ENCODE measurements at places on chromosomes 4 and X. TPM values are rescaled to one million over a fixed set of nuclear protein-coding genes. Genes with fewer than 3 reads are reported as not detected.

The USP17L11 gene
- not detected for total RNA-seq

- no peak for DNase-seq
- no peaks in the 10 kb centered on the region for H3K36me3 ChIP-seq
Measured at GRCh38 chr4:111494971-111495370, 650.3 kb upstream of the FAM241A start.

- no peaks in the 10 kb centered on the region for H3K27me3 ChIP-seq
- no peaks in the 10 kb centered on the region for H3K36me3 ChIP-seq
- H3K4me3 ChIP-seq = no peak overlapping the region
- H3K4me1 ChIP-seq = no peaks in the 10 kb centered on the region
Measured at GRCh38 chr4:188016754-188017153, 21.2 kb downstream of the ZFP42 start.

DNA sequence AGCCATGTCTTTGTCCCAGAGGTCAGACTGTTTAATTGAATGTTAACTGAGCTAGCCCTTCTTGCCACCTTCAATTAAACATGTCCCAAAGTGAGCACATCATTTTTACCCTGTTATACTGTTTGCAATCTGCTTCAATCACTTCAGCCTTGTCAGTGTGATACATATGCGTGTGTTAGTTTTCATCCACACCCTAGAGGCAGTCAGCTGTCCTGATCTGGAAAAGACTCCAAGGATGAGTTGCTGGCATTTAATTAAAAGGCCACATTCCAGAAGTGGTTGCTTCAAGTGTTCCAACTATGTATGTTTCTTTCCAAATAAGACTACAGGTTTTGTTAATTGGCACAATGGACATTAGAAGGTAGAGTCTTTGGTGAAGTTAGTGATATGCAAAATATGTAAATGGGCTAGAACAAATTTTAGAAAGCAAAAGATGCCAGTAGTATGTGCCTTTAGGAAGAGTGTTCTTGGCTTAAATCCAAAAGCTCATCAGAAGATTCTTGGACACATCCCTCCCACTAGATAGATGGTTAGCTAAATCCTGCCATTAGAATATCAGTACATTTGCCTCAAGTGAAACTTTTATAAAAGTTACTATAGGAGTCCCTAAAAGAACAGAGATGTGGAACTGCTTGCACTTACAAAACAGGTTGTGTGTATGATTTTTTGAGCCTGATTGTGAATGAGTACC is 79.5 kb upstream of the SLIT2 start:
- no peak for DNase-seq
- no peaks in the 10 kb centered on the region for H3K27me3 ChIP-seq
- no peak overlapping the region for H3K4me3 ChIP-seq
- no peaks in the 10 kb centered on the region for H3K4me1 ChIP-seq
- no peak overlapping the region for H3K27ac ChIP-seq

DNA sequence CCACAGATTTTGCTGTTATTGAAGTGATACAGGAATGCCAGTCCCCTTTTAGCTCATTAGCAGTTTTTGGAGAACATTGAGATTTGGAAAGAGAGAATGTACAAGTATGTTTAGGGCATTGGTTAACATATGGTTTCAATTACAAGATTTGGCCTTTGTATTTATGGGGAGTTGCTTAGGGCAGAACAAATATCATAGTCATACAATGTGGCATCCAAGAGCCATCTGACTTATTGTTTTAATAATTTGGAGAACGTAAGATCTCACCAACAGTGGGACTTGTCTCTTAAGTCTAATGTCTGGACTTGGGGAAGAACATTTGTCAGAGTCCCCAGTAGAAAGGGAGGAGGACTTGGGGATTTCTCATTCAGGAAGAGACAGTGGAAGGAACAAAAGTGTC is 166.1 kb downstream of the STK32B start:
- H3K27ac ChIP-seq = no peak overlapping the region
- H3K36me3 ChIP-seq = no peaks in the 10 kb centered on the region
- H3K4me3 ChIP-seq = no peak overlapping the region
- H3K27me3 ChIP-seq = no peaks in the 10 kb centered on the region
- DNase-seq = no peak
- no peaks in the 10 kb centered on the region for H3K4me1 ChIP-seq

- no peaks in the 10 kb centered on the region for H3K36me3 ChIP-seq
- H3K4me3 ChIP-seq = no peak overlapping the region
- no peak for DNase-seq
- no peak overlapping the region for H3K27ac ChIP-seq
Measured at GRCh38 chrX:154654372-154654771, 993 bp upstream of the CTAG2 start.

DNA sequence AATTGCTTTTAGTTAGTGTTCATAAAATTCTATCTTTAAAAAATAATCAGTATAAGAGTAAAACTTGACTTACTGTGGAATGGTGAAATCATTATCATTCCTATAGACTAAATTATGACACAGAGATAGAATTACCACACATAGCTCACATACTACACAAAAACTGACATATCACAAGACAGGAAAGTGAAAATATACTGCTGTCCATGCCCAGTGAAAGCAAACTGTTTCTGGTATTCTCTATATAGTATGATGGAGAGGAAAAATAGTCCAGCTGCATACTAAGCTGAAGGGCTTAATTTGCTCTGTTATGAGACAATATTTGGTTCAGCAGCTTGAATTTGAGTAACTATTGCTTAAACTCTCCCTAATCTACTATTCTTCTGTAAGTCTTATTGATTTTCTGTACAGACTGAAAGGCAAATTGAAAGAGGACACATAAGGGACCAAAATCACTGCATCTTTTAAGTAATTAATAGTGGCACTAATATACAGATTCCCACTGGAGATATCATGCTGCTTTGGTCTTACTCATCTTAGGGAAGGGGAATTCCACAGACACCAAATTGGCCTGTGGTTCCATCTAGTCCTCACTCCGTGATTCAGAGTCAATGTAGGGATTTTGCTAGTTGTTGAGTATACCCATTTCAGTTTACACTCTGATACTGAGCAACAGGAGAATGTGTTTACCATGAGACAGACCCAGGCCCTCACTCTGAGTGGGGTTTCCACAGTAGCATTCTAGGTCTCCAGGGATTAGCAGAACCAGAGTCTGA is 47.4 kb upstream of the AGA start:
- DNase-seq = no peak
- no peaks in the 10 kb centered on the region for H3K27me3 ChIP-seq

DNA sequence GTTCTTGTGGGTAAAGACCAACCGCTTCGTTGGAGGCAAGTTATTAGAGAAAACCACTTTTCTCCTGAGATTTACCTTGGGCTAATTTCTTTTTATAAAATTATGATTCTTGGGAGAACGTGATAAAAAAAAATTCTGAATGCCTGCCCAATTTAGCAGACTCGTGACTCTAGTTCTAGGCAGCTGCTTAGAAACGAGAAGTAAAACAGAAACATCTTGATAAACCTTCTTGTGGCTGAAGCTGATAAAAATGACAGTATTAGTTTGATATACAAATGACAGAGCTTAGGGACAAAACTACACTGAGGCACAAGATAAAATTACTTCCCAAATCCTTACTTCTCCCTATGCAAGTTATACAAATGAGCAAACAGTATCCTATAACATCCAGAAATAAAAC is 458.9 kb upstream of the TEX13C start:
- no peak overlapping the region for H3K4me3 ChIP-seq
- H3K27me3 ChIP-seq = no peaks in the 10 kb centered on the region
- H3K27ac ChIP-seq = no peak overlapping the region
- DNase-seq = no peak
- H3K4me1 ChIP-seq = no peaks in the 10 kb centered on the region

Measured in activated CD4-positive, alpha-beta memory T cell treated with anti-CD3 and anti-CD28 coated beads, Interleukin-2, amount 10 ng/mL, durations not matched to agents 7 days and 5 days (primary cell).